ENCODE measurements at places on chromosomes 3 and 15.

DNA sequence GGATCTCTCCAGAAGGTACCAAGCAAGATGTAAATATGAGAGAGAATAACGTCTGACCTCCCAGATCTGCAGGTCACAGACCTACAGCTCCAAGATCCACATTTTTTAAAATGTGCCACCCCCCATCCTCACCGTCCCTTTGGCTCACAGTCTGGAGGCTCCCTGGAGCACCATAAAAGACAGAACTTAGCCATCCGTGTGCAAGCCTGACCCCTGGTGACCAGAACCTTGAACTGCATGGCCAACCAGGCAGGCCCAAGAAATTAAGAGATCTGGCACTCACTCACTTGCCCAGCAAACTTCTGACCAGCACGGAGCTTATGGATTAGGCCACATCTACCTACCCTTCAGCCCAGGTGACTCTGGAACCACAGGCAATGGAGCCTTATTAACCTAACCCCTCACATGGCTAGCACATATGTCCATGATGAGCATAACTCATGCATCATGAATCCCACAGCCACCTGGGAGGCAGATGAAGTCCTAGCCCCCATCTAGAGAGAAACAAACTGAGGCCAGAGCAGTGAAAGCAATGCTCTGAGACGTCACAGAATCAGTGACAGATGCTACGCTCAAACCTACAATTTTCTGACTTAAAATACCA lies 275.3 kb downstream of the UACA start:
- peak; percentile 45 for DNase-seq
- H3K27ac ChIP-seq = no peak overlapping the region
- peaks cover 6% of the 10 kb centered on the region for H3K27me3 ChIP-seq
- peaks cover 14% of the 10 kb centered on the region for H3K36me3 ChIP-seq
- peaks cover 80% of the 10 kb centered on the region for H3K4me1 ChIP-seq

DNA sequence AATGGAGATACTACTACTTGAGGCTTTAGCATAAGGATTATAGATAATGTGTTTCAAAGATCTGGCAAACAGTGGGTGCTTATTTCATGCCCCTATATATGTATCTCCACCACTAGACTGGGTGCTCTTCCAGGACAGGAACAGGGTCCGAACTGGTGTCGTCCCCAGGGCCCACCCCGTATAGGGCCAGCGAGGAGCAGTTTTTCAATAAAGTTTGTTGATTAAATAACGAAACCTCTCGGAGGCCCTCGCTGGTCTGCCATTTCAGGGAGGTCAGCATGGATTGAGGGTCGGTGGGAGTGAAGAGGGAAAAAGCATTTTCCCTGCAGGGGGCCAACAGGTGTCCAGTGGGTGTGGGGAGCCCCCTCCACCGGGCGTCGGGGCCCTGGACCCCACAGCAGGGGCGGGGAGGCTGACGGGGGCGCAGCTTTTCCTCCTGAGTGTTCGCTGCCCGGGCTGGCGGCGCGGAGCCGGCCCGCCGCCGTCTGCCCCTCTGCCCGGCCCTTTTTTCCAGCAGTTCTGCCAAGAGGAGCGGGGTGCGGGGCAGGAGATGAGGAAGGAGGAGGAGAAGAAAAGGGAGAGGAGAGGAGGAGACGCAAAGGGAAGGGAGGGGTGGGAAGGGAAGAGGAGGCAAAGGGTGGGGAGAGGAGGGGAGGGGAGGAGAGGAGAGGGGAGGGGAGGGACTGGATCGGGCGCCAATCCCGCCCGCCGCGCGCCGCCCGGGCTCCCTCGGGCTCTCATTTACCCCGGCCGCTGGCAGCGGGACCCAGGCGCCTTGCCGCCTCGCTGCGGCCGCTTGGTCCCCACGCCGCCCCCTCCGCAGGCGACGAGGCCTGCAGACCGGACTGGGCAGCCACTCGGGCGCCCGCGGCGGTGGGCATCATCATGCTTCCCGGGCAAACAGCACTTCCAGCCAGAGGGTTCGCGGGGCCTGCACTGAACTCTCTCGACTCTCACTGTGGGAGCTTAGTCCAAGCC lies 66.3 kb downstream of the ISG20 start:
- no peaks in the 10 kb centered on the region for H3K36me3 ChIP-seq
- peaks cover 8% of the 10 kb centered on the region for H3K4me1 ChIP-seq
- no peak for DNase-seq
- peaks cover 67% of the 10 kb centered on the region for H3K27me3 ChIP-seq

DNA sequence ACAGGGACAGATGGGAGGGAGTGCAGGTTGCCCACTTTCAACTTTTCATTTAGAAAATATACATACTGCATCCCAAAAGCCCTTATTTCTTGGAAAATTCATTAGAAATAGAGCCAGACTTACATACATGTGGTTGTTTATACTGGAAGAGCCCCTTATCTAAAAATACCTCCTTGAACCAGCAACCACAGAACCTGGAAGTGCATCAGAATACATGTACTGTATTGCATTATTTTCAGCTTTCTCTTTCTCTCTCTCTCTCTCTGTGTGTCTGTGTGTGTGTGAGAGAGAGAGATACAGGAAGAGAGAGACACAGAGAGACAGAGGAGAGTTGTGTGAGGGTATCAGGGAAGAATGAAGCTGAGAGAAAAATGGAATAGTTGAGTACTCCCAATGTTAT lies 29.5 kb upstream of the LSAMP start:
- H3K4me3 ChIP-seq = no peak overlapping the region
- no peaks in the 10 kb centered on the region for H3K4me1 ChIP-seq
- H3K36me3 ChIP-seq = no peaks in the 10 kb centered on the region

- no peak overlapping the region for H3K4me3 ChIP-seq
- no peak for DNase-seq
- H3K27ac ChIP-seq = peak overlapping the region; percentile 49
Measured at GRCh38 chr15:92968926-92969651, 69.0 kb downstream of the CHD2 start.

GRCh38 chr3:40088527-40089170 lies 220.9 kb upstream of the EIF1B start:
- H3K36me3 ChIP-seq = no peaks in the 10 kb centered on the region
- no peak overlapping the region for H3K27ac ChIP-seq
- H3K4me1 ChIP-seq = no peaks in the 10 kb centered on the region
- H3K4me3 ChIP-seq = no peak overlapping the region
- no peak for DNase-seq
- H3K27me3 ChIP-seq = no peaks in the 10 kb centered on the region

Data from central memory CD8-positive, alpha-beta T cell (primary cell).